Colonic mucosa (tissue), 4 donors: ENCODE measurements at places on chromosomes 2 and 18. TPM values are rescaled to one million over a fixed set of nuclear protein-coding genes. Genes with fewer than 3 reads are reported as not detected.

The CACNB4 gene
- 1.0 TPM for total RNA-seq

The COLEC12 gene
- total RNA-seq = 1.9 TPM

The SERPINB5 gene
- total RNA-seq = 4.8 TPM

The SLC5A7 gene
- total RNA-seq = 0.42 TPM

The CD8B2 gene
- not detected for total RNA-seq

The NCOA1 gene
- 24.8 TPM for total RNA-seq

The MEP1B gene
- total RNA-seq = 1.8 TPM

The CHRND gene
- total RNA-seq = not detected

The CRIM1 gene
- 55.7 TPM for total RNA-seq

DNA sequence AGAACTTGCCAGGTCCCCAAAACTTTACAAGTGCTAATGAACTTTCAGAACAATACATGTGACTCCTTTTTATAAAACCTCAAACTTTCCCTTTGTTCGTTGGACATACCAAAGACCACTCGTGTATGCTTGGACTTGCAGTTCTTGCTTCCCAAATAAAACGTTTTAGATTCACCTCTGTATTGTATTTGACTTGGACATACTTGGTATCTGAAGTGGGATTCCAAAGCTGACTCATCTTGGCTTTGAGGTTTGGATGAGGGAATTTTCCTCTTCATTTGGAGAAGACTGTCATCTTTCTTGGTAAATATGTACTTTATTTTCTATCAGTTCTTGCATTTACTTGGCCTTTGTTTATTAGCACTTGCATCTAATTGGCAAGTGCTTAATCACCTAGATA is 8.0 kb upstream of the CYB5A start:
- no peaks in the 10 kb centered on the region for H3K4me1 ChIP-seq
- no peak for DNase-seq
- H3K36me3 ChIP-seq = no peaks in the 10 kb centered on the region
- H3K4me3 ChIP-seq = no peak overlapping the region

GRCh38 chr2:146944601-146945000 is 900.2 kb upstream of the ACVR2A start:
- no peaks in the 10 kb centered on the region for H3K27me3 ChIP-seq
- no peak overlapping the region for H3K4me3 ChIP-seq
- H3K4me1 ChIP-seq = no peaks in the 10 kb centered on the region
- no peak for DNase-seq
- H3K27ac ChIP-seq = no peak overlapping the region

DNA sequence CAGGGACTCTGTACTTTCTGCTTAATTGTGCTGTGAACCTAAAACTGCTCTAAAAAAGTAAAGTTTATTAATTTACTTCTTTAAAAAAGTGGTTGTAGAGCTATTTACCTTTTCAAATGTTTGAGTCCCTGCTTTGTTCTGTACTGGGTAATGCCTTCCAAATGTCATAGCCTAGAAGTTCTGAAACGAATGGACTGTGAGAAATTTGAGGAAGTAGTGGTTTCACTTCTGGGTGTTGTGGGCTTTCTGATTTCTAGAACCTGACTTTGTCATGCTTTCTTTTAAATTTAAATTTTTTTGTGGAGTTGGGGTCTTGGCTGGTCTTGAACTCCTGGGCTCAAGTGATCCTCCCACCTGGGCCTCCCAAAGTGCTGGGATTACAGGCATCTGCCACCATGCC is 44.6 kb downstream of the SMAD4 start:
- peaks cover 4% of the 10 kb centered on the region for H3K36me3 ChIP-seq
- no peaks in the 10 kb centered on the region for H3K27me3 ChIP-seq
- H3K27ac ChIP-seq = no peak overlapping the region
- no peak for DNase-seq
- H3K4me3 ChIP-seq = no peak overlapping the region

GRCh38 chr18:34764451-34764850 is 54.4 kb downstream of the DTNA start:
- no peaks in the 10 kb centered on the region for H3K36me3 ChIP-seq
- DNase-seq = no peak
- H3K27me3 ChIP-seq = no peaks in the 10 kb centered on the region

GRCh38 chr2:64456293-64456692 is 2.3 kb downstream of the LGALSL start:
- H3K27ac ChIP-seq = no peak overlapping the region
- no peaks in the 10 kb centered on the region for H3K36me3 ChIP-seq
- no peak overlapping the region for H3K4me3 ChIP-seq
- H3K27me3 ChIP-seq = no peaks in the 10 kb centered on the region
- DNase-seq = no peak

DNA sequence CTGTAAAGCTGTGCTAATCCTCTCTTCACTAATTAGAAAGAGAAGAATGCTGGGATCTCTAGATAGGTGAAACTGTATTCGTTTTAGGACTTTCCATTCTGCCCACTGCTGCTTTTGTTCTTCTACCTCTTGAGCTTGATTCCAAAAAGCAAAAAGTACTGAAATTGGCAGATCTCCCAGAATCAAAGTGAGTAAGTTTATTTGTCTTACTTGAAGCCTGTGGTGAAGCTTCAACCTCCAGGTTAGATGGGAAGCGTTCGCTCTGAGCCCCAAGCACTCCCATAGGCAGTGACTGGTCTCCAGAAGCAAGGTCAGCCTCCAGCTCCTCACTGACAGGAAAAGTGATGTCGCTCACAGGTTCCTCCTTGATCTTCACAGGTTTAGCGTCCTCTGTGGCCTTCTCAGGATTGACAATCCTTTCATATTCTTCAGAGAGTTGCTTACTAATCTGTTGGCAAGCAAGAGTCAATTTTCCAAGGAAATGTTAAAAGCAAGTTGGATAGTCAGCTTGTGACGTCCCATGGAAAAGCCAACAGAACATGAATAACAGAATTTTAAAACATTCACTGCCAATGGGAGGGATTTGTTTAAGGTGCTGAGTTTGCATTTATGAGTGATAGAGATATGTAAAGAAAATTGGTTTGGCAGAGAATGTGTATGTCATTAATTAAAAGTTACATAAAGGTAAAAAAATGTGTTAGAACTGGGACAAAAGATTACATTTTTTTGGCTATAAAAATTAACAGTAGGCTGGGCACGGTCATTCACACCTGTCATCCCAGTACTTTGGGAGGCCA is 8.1 kb downstream of the SUPT7L start:
- no peak overlapping the region for H3K27ac ChIP-seq
- no peak overlapping the region for H3K4me3 ChIP-seq
- no peaks in the 10 kb centered on the region for H3K4me1 ChIP-seq

- H3K4me1 ChIP-seq = peaks cover 4% of the 10 kb centered on the region
- no peaks in the 10 kb centered on the region for H3K27me3 ChIP-seq
- no peak overlapping the region for H3K27ac ChIP-seq
- H3K36me3 ChIP-seq = no peaks in the 10 kb centered on the region
Observed at GRCh38 chr18:35406666-35407065, 29.5 kb upstream of the ZNF396 start.

GRCh38 chr2:219281588-219281987 is 2.4 kb downstream of the DNAJB2 start:
- no peak for DNase-seq
- no peaks in the 10 kb centered on the region for H3K36me3 ChIP-seq
- no peak overlapping the region for H3K27ac ChIP-seq
- H3K4me3 ChIP-seq = no peak overlapping the region
- H3K4me1 ChIP-seq = peaks cover 6% of the 10 kb centered on the region

DNA sequence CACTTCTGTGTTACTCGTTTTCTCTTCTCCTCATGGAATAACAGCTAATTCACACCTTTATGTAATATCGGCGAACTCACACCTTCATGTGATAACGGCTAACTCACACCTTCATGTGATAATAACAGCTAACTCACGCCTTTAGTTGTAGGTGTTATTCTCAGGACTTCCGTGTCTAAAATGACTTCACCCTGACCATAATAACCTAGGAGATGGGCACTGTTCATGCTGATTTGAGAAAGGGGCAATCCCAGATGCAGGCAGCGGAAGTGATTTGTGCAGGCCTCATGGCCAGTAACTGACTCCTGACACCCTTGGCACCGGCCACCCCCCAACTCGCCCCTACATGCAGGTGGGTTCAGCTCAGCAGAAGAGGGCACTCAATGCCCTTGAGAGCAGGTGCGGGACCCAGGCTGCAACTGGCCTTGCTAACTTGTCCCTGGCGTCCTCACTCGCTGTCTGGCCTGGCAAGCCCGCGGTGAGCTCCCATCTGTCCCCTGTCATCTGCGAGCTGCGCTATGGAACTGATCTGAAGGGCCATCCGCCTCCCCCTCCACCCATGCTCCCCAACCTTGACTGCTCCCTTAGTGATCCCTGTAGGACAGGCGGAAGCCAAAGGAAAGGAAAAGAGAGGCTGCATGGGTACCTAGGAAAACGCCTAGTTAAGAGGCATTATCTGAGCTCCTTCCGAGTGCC is 42.6 kb upstream of the MTCL1 start:
- H3K4me1 ChIP-seq = no peaks in the 10 kb centered on the region
- no peak overlapping the region for H3K4me3 ChIP-seq
- no peak overlapping the region for H3K27ac ChIP-seq

- H3K4me3 ChIP-seq = no peak overlapping the region
- H3K4me1 ChIP-seq = no peaks in the 10 kb centered on the region
- DNase-seq = no peak
- no peak overlapping the region for H3K27ac ChIP-seq
- H3K36me3 ChIP-seq = no peaks in the 10 kb centered on the region
Observed at GRCh38 chr18:58447402-58448095, 181.3 kb downstream of the ALPK2 start.

DNA sequence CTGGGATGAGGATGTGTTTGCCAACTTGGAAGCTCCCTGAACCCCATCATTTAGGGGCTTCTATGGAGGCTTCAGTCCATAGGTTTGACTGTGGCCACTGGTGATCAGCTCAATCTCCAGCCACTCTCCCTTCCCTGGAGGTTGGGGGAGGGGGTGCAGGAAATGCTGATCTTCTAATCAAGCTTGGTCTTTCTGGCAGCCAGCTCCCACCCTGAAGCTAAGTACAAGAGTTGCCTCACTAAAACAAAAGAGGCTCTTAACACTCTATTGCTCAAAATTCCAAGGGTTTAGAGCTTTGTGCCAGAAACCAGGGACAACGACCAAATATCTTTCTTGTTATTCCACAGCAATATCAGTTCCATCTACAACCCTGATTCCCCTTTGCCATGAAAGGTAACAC is 19.4 kb upstream of the MPPE1 start:
- no peaks in the 10 kb centered on the region for H3K4me1 ChIP-seq
- no peak for DNase-seq
- no peak overlapping the region for H3K4me3 ChIP-seq
- H3K36me3 ChIP-seq = no peaks in the 10 kb centered on the region

GRCh38 chr2:32453242-32454062 is 96.6 kb downstream of the BIRC6 start:
- H3K27ac ChIP-seq = no peak overlapping the region
- H3K4me3 ChIP-seq = no peak overlapping the region
- no peaks in the 10 kb centered on the region for H3K4me1 ChIP-seq
- no peak for DNase-seq

GRCh38 chr2:200406379-200406778 is 99.9 kb downstream of the SPATS2L start:
- H3K36me3 ChIP-seq = no peaks in the 10 kb centered on the region
- H3K27me3 ChIP-seq = no peaks in the 10 kb centered on the region
- peaks cover 19% of the 10 kb centered on the region for H3K4me1 ChIP-seq

DNA sequence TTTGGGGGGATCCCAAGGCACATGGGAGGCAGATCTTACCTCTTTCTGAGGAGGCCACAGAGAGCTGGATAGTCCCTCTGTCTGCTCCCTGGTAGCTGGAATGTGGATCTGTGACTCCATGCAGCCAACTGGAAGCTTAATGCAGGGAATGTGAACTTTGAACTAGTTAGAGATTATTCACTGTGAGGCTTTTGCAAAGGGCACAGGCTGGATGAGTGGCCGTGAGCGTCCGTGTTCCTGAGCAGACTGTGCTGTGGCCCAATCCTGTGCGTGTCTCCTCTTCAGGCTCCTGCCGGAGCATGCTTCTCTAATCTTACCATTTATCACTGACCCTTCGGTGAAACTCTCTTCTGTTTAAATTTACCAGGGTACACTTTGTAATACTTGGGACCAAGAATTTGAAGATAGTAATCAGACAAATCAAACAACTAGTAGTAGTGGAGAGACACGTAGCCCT is 187.6 kb downstream of the PTPRM start:
- no peak for DNase-seq
- no peaks in the 10 kb centered on the region for H3K27me3 ChIP-seq
- H3K36me3 ChIP-seq = no peaks in the 10 kb centered on the region
